ENCODE measurements at places on chromosomes 12 and 14.
A peak's percentile ranks its signal among the peaks of the same experiment; 100 is the strongest.

- no peak for DNase-seq
Observed at GRCh38 chr14:96130854-96131253, 73.8 kb upstream of the BDKRB2 start.

GRCh38 chr12:90010089-90010488 lies 301.5 kb upstream of the ATP2B1 start:
- DNase-seq, result peak; percentile 5

GRCh38 chr14:71666571-71667145 lies 265.6 kb upstream of the RGS6 start:
- DNase-seq, result no peak

DNA sequence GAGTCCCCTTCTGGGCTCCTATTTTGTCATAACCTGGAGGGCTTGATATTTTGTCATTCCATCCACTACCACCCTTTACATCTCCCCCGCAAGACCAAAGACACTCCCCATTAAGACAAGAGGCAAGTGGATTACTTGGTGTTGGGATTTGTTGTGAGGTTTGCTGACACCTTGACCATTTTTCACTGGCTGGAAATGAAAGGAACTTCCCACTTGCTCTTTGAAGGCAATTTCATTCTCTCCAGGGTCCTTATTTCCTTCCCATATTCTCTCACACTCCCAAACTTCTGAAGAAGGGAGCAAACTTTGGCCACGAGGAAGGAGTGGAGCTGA lies 14.9 kb downstream of the AGAP2 start:
- no peak for DNase-seq

DNA sequence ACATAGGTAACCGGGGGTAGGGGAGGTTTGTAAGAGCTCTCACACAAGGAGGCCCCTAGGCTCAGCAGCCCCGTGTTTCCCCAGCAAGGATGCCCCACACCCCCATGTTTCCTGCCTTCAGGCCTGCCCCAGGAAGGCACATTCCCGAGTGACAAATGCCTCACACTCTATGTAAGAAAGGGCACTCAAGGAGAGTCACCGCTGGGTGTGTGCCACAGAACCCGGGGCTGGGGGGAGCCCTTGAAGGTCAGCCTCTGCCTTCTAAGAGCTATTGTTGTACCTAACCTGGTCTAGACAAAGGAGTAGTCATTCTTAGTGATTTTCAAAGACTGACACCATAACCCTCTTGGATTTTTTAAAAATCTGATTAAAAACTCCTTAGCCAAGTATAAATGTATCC lies 333.6 kb downstream of the DPF3 start:
- DNase-seq, result no peak

GRCh38 chr12:66048218-66048834 lies 82.2 kb downstream of the LLPH start:
- DNase-seq, result no peak

GRCh38 chr12:1863823-1864222 lies 43.5 kb downstream of the LRTM2 start:
- no peak for DNase-seq

- DNase-seq, result no peak
Observed at GRCh38 chr14:105993814-105994213, 467.4 kb downstream of the TMEM121 start.

DNA sequence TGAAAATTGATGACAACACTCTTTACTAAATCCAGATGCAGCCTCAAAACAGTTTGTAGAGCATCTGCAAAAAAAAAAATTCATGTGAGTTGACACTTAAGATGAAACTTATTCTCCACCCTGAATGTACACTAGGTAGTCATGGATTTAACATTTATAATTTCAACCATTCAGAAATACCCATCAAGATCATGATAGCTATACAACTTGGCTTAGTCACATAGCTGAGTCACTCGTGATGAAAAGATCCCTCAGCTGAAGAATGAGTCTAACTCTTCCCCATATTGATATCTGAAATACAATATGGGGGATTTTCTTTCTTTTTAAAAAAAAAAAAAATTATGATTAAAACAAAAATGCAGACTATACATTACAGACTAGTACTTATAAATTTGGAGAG lies 104.8 kb upstream of the PLEKHG7 start:
- no peak for DNase-seq
